ENCODE measurements at places on chromosomes 6 and 20.
A peak's percentile ranks its signal among the peaks of the same experiment; 100 is the strongest.

GRCh38 chr6:110864824-110865223 is 9.8 kb upstream of the AMD1 start:
- DNase-seq: no peak

DNA sequence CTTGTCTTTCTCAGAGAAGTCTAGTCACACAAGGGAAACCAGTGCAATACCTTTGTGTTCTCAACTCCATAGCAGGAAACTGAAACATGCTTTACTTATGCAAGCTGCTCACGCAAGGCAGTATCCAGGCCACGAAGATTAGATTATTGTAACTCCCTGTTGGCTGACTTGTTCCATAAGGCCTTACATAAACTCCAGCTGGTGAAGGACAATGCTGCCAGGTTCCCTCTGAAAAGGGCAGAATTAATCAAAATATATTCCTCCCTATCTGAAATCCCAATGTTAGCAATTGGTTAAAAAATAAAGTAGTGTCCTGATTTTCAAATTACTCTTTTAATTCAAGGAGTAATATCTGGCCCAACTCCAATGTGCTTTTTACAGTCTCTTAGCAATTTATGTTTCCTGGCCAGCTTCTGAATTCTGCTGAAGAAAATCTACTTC is 966.6 kb downstream of the HACE1 start:
- DNase-seq: no peak

- no peak for DNase-seq
These were observed 313.0 kb downstream of the BMP2 start for GRCh38 chr20:7080472-7080871.

DNA sequence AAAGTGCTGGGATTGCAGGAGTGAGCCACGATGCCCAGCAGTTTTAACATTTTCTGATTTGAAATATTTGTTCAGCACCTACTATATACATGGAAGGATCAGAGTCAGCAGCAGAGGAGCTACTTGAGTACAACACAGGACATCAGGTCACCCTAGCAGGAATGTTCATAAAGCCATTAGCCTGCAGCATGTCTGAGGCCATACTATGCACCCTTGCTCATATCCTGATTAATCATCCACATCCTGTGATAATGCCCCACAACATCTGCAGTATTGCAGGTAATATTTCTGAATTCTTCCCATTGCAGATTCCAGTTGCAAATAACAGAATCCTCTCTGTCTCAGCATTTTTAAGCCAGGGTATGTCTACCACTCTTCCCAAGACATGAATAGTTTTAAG is 171.0 kb upstream of the PRND start:
- DNase-seq: peak; percentile 56

GRCh38 chr6:1929931-1930330 is 315.5 kb downstream of the GMDS start:
- no peak for DNase-seq

DNA sequence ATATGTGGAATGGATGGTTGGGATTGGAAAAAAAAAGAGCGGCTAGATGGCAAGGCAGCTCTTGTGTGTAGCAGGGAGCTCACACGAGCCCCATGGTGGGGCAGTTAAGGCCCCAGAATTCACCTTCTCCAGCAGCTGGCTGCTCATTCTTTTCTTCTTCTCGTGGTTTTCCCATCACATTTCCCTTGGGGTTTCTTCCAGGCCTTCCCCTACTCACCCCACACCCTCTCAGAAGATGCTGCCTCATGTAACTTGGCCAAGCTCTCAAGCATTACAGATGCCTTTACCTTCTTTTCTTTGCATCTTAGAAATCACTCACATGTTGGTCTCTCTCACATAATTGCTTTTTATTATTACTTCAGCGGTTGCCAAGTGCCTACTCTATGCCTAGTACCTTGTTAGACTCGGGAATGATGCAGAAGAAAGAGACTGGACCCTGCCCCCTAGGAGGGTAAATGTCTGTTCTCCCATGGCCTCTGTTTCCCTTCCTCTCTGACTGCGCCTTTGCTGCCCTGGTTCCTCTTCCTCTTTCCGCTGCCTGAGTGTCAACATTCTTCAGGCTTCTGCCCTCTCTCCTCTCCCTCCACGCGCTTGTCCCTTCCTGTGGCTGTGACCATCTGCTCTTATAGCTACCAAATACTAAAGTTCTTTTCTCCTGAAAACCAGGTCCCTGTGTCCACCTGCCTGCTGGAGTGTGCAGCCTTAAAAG is 28.6 kb downstream of the PPARD start:
- DNase-seq: peak; percentile 57

- DNase-seq: no peak
These were observed 15.4 kb downstream of the UNC93A start for GRCh38 chr6:167306401-167306998.

All from IMR-90 (cell line).